Stimulated activated CD4-positive, alpha-beta T cell treated with anti-CD3 and anti-CD28 coated beads, TNF-alpha, amount 100 ng/mL, for 1 hour (primary cell): ENCODE measurements at places on chromosomes 16 and 17.
A peak's percentile ranks its signal among the peaks of the same experiment; 100 is the strongest.

DNA sequence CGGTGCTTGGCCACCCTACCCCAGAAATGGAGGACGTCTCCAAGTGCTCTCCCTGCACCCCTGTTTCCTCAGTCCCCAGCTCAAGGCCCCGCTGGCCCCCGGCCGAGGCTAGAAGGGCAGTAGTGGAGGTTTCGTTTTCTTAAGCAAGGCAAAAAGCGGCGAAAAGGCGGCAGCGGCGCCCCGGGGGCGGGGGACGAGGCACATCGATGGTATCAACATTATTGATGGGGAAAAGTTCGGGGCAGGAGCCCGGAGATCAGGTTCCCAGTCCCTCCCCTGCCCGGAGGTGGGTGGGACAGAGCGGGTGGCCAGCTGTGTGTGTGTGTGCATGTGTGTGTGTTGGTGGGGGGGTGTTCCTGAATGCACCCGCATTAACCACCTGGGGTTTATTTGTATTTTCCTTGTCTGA is 4.1 kb upstream of the SALL1 start:
- DNase-seq = no peak

GRCh38 chr16:59880611-59881010 is 1146.5 kb upstream of the GOT2 start:
- DNase-seq = no peak

GRCh38 chr17:50163843-50164696 is 1.7 kb upstream of the SGCA start:
- DNase-seq = no peak

DNA sequence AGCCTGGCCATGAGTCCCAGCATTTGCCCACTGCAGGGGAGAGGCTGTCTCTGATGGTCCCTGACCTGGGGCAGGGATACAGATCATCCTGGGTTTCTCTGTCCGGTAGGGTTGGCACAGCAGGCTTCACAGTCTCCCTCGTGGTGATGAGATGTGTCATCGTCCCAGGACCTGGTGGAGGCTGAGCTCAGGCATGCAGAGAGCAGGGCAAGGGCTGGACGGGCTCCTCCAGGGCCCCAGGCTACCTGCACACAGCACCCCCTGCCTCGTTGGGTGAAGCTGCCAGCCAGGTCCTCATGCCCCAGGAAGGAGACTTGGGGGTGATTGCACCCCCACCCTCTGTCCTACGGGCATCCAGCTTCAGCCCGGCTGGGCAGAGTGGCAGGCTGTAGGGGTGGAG is 155.8 kb upstream of the GSE1 start:
- no peak for DNase-seq

DNA sequence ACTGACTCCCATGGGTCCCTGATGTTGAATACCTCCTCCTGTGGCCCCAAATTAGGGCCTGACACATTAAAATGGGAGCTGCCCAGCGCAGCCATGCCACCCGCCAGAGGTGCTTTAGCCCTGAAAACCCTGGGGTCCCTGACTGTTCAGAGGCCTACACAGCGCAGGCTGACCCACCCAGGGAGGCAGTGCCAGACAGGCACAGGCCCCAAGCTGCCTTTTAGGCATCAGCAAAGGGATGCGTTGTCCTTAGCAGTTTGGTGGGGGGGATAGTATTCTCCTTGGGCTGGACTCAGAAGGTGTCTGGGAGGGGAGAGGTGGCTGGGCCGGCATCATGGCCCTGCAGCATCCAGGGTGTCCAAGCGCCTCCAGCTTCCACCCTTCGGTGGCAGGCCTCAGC is 1.4 kb downstream of the RAPGEFL1 start:
- no peak for DNase-seq

GRCh38 chr17:56718515-56718914 is 115.2 kb downstream of the C17orf67 start:
- no peak for DNase-seq

DNA sequence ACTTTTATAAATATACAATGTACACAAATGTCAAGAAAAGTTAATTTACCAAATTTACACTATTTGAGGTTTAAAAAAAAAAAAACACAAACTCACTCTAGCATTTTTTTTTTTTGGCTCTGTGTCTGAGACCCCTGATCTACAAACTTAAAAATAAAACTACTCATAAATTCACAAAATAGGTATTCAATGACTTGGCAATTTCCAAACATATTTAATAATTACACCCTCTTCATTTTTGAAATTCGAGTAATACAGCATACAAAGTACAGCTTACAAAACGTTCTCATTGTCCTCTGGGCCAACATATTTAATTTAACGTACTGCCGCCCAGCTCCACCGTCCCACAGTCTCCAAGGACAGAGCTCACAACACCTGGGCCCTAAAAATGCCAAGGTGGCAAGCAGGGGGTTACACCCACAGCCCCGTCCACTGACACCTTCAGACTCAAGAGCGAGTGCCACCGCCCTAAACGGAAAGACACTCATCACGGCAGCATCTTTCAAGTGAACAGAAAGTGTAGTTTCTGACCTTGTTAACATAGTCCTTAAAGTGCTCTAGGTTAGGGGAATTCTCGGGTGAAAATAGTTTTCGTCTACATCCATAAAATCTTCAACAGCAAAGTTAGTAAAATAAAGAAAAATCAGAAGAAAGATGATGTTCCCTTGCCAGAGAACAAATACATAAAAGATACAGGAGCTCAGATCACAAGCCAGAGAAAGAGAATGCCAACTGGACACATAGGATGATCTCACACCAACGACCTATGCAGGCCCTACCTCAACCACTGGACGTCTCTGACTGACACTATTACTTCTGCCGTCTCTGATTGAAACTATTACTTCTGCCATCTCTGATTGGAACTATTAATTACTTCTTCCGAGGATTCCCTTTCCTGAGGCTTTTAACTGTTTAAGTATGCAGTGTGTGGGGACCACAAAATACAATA is 4.2 kb downstream of the ADCY9 start:
- no peak for DNase-seq

GRCh38 chr16:83830769-83831455 is 23.1 kb downstream of the HSBP1 start:
- DNase-seq = no peak

DNA sequence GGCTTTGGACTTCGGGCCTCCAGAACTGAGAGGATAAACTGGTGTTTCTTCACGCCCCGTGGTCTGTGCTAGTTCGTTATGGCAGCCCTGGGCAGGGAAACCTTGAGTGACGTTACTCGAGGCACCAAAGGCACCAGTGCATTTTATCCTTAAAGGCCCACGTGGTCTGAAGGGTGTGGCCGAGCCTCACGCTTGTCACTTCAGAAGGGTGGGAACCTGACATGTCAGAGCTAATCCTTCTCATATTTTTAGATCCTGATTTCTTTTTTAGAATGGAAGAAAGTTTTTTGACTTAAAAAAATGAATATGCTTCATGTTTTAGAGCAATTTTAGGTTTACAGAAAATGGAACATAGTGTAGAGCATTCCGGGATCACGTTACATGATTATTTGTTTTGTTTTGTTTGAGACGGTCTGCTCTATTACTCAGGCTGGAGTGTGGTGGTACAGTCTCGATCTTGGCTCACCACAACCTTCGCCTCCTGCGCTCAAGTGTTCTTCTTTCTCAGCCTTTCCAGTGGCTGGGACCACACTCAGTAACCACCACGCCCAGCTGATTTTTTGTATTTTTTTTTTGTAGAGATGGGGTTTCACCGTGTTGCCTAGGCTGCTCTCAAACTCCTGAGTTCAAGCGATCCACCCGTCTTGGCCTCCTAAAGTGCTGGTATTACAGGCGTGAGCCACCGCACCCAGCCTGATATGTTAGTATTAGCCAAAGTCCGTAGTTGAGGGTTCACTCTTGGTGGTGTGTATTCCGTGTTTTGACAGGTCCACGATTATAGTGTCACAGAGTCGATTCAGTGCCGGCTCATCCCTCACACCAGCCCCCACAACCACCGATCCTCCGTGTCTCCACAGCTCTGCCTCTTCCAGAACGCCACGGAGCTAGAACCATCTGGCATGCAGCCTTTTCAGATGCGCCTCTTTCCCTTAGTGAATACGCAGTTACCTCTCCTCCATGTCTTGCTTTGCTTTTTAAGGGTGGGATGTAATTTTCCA is 47.9 kb downstream of the RAB11FIP3 start:
- DNase-seq = no peak

DNA sequence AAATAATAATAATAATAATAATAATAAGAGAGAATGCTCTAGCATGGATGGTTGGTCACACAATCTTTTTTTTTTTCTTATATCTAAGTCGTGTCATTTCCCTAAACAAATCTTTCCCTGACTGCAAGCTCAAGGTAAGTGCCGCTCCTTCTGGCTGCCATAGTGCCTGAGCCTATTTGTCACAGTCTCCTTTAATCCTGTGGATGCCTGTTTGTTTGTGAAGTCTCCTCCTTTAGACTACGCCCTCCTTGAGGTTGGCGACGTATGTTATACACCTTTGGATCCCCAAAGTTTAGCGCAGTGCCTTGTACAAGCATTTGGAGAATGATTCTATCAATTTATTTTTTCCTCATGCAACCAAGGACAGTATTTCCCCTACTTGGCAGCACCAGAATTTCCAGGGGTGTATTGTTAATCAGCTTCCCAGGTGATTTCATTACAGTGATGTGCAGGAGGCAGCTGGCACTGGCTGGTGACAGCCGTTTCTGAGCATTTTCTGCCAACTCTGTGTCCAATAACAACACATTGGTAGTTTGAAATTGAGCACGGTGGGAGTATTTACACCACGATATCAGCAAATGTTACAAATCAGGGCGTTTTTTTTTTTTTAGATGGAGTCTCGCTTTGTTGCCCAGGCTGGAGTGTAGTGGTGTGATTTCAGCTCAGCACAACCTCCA is 26.6 kb downstream of the TMEM238L start:
- no peak for DNase-seq

- no peak for DNase-seq
Observed at GRCh38 chr16:66695935-66696668, 441 bp downstream of the CMTM4 start.

- DNase-seq = no peak
Observed at GRCh38 chr17:54372069-54372749, 528.4 kb upstream of the TOM1L1 start.

GRCh38 chr17:38354466-38354865 is 2.8 kb downstream of the SOCS7 start:
- no peak for DNase-seq

DNA sequence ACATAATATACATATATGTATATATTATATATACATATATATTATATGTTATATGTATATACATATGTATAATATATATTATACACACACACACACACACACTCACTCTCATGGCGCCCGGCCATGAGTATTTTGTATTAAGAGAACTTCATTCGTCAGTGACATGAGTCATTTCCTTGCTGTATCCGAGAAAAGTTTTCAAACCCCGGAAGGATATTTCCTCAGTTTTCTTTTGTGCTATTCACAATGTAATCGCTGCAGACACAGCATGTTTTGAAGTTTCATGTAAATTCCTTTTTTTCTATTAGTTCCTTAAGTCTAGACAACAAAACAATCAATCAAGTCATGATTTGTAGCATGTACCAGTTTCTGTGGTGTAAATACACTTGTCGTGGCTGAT is 33.3 kb downstream of the OR1D5 start:
- no peak for DNase-seq

GRCh38 chr17:66673668-66674276 is 161.1 kb upstream of the CACNG5 start:
- no peak for DNase-seq

- no peak for DNase-seq
Observed at GRCh38 chr17:54891176-54891821, 9.4 kb upstream of the TOM1L1 start.

GRCh38 chr16:57695680-57696069 is 1.1 kb downstream of the DRC7 start:
- no peak for DNase-seq

GRCh38 chr17:68953340-68953997 is 1.7 kb downstream of the ABCA8 start:
- DNase-seq = no peak

DNA sequence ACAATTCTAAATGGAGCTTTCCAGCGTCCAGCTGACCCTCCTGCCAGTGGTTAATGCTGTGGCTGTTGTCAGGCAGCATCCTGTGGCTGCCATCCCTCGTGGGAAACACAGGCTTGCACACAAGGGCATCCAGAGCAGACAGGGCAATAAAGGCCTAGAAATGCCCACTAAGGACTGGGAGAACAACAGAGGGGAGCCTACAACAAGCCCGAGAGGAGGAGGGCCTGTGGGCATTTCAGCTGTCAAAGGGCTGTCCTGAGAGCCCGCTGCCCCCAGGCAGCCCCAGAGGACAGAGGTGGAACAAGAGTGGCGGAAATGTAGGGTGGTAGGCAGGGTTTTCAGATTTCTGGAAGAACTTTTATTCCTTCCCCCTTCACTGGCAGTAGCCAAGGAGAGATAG is 81.1 kb downstream of the TNRC6C start:
- no peak for DNase-seq

- peak; percentile 71 for DNase-seq
Observed at GRCh38 chr16:1772908-1773702, at the start of gene MRPS34. TSS of gene MRPS34 (minus strand) at chr16:1773134. CDS start at chr16:1773119, 15 bp downstream.

GRCh38 chr16:75099738-75100602 is 16.6 kb downstream of the LDHD start:
- DNase-seq = no peak

GRCh38 chr16:49889725-49890397 is 33.9 kb upstream of the ZNF423 start:
- no peak for DNase-seq

GRCh38 chr17:17354560-17355349 is 51.6 kb downstream of the NT5M start:
- peak; percentile 33 for DNase-seq

DNA sequence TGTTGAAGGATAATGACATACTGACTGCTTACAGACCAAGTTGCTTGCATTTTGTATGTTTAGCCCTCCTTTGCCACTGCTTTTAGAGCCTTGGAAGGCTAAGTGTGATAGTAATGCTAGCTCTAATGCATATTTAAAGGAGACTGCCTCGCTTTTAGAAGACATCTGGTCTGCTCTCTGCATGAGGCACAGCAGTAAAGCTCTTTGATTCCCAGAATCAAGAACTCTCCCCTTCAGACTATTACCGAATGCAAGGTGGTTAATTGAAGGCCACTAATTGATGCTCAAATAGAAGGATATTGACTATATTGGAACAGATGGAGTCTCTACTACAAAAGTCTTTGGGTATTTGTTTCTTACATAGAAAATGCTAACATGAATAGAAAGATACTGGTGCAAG is 19.1 kb downstream of the CAPNS2 start:
- DNase-seq = no peak

DNA sequence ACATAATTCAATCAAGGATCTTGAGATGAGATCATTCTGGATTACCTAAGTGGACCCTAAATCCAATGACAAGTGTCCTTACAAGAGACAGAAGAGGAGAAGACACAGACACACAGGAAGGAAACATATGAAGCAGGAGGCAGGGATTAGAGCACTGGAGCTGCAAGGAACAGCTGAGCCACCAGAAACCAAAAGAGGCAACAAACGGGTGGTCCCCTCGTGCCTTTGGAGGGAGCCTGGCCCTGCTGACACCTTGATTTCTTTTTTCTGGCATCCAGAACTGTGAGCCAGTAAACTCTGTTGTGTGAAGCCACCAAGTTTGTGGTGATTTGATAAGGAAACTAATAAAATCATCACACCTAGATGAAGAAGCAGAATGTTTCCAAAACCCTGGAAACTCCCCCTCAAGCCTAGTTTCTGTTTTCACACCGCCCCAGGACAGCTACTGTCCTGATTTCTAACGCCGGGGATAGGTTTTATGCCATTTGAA is 115.2 kb downstream of the PITPNC1 start:
- no peak for DNase-seq

GRCh38 chr17:1764284-1764683 is 2.4 kb downstream of the SERPINF1 start:
- peak; percentile 22 for DNase-seq

GRCh38 chr16:71311553-71312158 is 22.5 kb upstream of the CMTR2 start:
- no peak for DNase-seq

GRCh38 chr16:14077918-14078317 is 6.8 kb downstream of the MRTFB start:
- DNase-seq = no peak
